ENCODE measurements at places on chromosomes 12 and 14.

DNA sequence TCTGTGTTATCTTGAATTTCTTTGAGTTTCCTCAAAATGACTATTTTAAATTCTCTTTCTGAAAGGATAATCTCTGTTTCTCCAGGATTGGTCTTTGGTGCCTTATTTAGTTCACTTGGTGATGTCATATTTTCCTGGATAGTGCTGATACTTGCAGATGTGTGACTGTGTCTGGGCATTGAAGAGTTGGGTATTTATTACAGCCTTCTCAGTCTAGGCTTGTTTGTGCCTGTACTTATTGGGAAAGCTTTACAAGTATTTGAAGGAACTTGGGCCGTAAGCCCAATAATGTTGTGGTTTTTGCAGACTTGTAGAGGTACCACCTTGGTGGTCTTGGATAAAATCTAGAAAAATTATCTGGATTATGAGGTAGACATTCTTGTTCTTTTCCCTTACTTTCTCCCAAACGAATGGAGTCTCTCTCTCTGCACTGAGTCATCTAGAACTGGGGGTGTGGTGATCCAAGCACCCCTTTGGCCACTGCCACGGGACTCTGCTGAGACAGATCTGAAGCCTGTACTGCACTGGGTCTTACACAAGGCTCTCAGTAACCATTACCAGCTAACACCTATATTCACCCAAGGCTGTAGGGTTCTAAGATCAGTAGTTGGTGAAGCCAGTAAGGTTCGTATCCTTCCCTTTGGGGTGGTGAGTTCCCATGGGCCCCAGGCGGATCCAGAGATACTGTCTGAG lies 703.7 kb upstream of the MGAT4C start:
- DNase-seq: no peak

DNA sequence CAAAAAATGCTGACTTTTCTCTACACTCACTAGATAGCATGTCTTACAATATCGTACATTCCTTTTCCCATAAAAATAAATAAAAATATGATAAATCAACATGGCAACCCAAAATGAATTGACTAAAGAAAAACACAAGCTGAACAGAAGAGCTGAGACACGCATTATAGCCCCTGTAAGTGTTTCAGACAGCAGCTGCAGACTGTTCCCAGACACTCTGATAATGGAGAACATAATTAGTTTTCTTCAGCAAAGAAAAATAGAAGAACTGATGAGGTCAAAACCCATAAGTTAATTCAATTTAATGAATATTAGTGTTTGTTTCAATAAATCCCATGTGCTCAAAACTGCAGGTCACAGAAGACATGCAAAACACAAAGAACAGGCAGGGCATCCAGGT lies 23.8 kb downstream of the ST8SIA1 start:
- no peak for DNase-seq

- no peak for DNase-seq
Observed at GRCh38 chr14:102341566-102341965, 21.1 kb downstream of the CINP start.

DNA sequence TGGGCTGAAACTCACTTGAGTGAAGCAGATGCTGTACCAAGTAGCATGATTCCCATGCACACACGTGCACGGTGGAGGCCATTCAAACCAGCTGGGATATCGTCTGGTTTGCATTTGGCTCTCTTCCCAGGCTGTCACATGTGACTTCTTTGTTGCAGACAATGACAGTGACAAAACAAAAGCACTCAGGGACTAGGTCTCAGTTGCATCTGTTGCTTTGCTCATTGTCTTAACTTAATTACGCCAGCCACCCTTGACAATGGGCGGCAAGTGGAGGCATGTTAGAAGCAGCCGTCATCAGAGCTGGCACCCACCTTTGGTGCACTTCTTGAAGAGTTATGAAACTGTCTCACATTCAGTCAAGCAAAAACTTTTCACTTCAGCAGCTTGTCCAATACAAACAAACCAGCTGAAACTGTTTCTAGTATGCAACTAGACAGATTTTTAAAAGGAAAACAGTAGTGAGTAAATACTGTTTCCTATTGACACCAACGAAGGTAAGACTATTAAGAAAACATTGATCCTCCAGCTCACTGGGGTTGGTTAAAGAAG lies 74.3 kb downstream of the IGF1 start:
- no peak for DNase-seq

GRCh38 chr12:39581592-39581991 lies 38.0 kb downstream of the ABCD2 start:
- DNase-seq: no peak

DNA sequence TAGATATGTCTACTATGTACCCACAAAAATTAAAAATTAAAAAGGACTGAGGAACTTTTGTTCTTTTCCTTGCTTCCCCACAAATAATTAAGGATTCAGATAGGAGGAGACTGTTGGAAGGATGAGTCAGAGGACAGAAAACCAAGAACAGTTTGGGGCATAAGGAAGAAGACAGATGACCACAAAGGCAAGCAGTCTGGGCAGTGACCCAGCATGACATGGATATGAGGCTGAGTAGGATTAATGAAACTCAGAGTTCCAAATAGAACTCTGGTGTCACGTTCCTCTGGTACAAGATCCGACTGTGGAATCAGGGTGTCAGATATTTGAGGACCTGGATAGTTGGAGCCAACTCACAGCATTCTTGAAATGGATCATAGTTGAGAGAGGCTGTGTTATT lies 89.3 kb upstream of the SLC38A4 start:
- DNase-seq: no peak

DNA sequence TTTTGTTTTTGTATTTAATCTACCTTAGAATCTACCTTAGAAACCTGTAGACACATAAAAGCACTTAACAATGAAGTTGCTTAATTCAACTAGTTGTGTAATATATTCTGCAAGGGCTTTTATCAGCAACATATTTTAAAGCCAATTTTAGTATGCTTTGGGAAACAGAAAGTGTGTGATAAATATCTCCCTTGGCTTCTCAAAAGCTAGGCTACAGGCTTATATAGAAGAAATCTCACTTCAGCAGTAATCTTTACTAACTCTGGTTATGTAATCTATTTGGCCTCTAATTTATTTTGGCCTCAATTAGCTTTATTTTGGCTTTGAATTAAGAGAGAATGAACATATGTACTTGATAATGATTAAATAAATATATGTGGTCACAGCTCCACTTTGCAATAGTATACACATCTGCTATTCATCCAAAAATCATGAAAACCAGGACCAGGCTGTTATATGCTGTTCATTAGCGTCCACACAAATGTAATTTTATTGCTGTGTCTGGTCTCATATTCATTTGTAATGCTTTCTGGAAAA lies 37.2 kb downstream of the LRP6 start:
- DNase-seq: no peak

- DNase-seq: no peak
Observed at GRCh38 chr12:133105620-133106019, 24.5 kb downstream of the ZNF891 start.

DNA sequence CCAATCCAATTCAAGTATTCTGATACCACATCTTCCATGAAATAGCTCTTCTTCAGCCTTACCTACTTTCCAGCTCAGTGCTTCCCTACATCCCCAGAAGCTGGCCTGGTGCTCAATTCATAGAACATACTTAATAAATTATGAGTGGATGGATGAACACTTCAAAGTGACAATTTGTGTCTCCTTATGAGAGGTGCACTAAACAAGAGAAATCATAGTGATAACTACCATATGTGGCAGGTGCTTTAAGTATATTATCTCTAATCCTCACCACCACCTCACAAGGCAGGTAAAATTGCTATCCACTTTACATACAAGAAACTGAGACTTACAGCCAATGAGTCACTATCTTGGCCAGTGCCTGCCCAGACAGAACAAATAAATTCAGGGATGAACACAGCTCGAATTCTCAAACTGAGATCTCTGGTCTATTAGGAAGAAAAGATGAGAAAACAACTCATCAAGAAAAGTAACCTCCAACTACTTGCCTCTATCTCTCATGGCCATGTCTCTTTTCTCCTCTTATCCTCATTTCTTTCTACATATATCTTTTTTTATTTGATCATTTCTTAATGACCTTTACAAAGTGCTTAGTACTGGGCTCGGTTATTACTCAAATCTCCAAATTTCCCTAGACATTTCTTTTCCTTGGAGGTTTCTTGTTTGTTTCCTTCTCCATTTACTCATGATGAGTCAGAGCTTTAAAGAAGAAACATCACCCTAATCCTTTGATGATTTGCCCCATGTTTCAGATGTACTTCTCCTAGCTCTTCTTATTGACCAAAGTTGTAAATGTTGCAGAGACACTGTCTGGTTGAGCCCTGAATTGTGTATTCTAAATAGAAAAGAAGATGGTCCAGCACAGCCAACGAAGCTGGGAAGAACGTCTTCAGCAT lies 161.5 kb downstream of the RPS29 start:
- DNase-seq: no peak

- DNase-seq: no peak
Observed at GRCh38 chr12:121927813-121928212, 9.4 kb downstream of the CFAP251 start.

- no peak for DNase-seq
Observed at GRCh38 chr14:20751963-20752562, 6.4 kb downstream of the EDDM3A start.

GRCh38 chr12:94516985-94517384 lies 57.3 kb upstream of the CEP83 start:
- DNase-seq: no peak

- no peak for DNase-seq
Observed at GRCh38 chr12:121871467-121871866, 12.8 kb upstream of the HPD start.

DNA sequence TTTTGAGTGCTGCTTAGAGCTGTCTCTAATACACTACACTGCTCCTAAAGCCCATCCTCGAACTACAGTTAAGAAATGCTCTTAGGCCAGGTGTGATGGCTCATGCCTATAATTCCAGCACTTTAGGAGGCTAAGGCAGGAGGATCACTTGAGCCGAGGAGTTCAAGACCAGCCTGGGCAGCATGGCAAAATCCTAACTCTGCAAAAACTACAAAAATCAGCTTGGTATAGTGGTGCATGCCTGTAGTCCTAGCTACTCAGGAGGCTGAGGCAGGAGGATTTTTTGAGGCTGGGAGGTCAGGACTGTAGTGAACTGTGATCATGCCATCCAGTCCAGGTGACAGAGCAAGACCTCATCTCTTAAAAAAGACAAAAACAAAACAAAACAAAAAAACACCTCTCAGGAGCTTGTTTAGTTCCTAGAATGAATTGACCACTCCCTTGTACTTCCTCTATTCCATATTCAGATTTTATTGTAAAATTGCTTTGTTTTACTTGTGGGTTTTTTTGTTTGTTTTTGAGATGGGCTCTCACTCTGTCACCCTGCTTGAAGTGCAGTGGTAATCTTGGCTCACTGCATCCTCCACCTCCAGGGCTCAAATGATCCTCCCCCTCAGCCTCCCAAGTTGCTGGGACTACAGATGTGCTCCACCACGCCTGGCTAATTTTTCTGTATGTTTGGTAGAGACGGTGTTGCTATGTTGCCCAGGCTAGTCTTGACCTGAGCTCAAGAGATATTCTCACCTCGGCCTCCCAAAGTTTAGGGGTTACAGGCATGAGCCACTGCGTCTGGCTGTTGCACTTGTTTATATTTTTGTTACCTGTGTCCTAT lies 13.6 kb downstream of the MDM2 start:
- DNase-seq: no peak

GRCh38 chr12:16573398-16574077 lies 32.4 kb downstream of the LMO3 start:
- DNase-seq: no peak

DNA sequence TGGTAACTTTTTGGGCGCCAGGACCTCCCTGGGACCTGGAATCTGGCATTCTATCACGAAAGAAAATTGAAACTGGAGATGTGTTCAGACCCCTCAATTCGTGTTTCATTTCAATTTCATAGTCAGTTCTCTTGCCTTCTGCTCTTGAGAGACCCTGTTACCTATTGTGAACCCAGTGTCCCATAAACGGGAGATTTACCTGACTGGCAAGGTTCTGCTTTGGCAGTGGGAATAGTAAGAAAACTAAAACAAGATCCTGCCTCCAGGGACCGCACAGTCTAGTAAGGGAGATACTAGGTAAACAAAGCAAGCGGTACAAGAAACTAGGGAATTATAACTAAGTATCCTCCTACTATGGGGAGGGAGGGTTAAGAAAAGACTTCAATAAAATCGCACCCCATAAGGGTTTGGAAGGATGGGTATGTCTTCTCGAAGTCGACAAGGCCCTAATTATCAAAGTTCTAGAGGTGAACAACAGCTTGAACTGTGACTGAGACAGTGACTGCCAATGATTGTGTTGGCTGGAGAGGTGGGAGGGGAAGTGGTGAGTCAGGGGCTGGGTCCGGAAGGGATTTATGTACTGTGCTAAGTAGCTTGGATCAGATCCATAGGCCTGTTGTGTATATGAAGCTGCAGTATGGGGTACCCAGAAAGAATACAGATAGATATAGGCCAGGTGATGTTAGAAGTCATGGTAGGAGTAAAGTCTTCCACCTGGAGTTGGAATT lies 754 bp downstream of the ACSS3 start:
- no peak for DNase-seq

- no peak for DNase-seq
Observed at GRCh38 chr12:28869197-28869596, 279.9 kb upstream of the FAR2 start.

DNA sequence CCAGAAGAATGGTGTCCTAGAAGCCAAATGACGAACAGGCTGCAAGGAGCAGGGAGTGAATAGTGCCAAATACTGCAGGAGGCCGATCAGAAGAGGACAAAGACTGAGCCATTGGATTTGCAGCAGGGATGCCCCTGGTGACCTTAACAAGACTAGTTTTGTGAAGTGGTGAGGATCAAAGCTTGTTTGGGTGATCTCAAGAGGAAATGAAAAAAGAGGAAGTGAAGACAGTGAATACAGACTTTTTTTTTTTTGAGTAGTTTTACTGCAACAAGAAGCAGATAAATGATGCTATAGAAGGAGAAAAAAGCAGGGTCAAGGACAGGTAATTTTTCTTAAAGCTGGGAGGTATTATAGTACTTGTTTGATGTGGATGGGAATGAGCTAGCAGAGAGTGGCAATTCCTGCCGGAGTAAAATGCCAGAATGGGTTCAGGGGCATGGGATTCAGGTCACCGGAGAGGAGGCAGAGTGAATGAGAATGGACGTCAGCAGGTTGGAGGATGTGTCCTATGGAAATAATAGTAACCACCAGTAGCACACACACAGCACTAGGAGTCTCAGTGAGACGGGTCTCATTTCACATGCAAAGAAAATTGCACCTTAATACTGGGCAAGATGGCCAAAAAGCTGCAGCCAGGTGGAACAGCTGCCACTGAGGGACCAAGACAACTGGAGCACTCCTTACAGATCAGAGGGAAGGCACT lies 345.8 kb upstream of the CCDC196 start:
- DNase-seq: no peak

GRCh38 chr12:79441534-79441933 lies 249.2 kb downstream of the PAWR start:
- no peak for DNase-seq

All from KG1 (cell line).